CD8-positive, alpha-beta memory T cell (primary cell): ENCODE measurements at places on chromosomes 1 and 21.

DNA sequence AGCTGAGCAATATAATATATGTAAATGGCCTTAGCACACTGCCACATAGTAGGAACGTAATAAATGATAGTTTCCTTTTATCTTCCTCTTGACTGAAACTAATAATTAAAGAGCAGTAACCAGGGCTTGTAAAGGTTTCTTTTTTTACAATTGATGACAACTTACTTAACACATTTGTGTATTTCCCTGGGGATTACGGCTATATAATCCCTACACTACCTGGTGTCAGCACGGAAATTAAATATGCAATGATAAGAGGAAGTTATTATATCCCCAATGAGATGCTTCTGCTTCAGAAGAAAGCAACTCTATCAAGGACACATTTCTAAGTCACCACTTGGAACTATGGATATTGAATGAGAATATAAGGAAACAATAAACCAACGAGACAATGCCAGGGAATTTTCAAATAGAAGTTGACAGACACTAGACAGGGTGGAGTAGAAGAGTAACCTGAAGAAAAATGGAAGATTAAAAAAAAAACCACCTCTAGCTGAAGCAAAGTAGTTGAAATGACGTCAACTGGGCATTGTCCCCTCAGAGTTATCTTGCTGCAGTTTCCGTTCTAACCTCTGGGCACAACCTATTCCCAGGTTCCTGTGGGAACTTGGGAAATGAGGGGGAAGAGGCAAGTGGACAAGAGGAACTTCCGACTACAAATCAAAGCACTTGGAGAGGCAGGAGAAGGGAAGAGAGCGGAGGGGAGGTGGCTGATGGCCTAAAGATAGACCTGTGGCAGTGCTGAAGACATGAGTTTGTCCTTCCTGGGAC lies 66.5 kb downstream of the PLPP3 start:
- H3K27ac ChIP-seq, result no peak overlapping the region
- H3K36me3 ChIP-seq, result no peaks in the 10 kb centered on the region
- DNase-seq, result no peak
- H3K4me3 ChIP-seq, result no peak overlapping the region
- H3K4me1 ChIP-seq, result no peaks in the 10 kb centered on the region

GRCh38 chr1:155859234-155859829 lies at the start of gene SYT11:
Gene SYT11 (plus strand): TSS chr1:155859567. CDS start chr1:155859762, 195 bp downstream.
- no peaks in the 10 kb centered on the region for H3K27me3 ChIP-seq
- peak; percentile 91 for DNase-seq
- H3K4me3 ChIP-seq, result peak within 1 kb of the TSS; percentile 77
- peaks cover 41% of the 10 kb centered on the region for H3K4me1 ChIP-seq

DNA sequence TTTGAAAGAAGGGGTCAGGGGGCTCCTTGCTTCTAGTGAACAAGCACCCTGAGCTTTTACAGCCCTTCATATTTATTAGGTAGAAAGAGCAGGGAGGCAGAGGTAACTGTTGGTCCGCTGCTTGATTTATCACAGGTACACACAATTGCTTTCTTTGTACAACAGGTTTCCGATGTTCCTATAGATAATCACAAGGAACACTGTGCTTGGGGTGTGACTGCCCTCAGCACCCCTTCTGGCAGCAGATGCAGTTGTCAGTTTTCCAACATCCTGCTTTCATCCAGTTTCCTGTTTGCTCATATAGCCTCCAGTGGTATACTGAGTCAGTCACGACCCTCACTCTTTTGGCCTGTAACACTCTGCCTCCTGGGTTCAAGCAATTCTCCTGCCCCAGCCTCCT lies 40.6 kb downstream of the SCP2 start:
- DNase-seq, result no peak
- no peaks in the 10 kb centered on the region for H3K4me1 ChIP-seq
- H3K36me3 ChIP-seq, result no peaks in the 10 kb centered on the region
- no peak overlapping the region for H3K27ac ChIP-seq

GRCh38 chr1:160049101-160049500 lies 17.3 kb upstream of the PIGM start:
- H3K27ac ChIP-seq, result no peak overlapping the region
- no peak overlapping the region for H3K4me3 ChIP-seq
- H3K36me3 ChIP-seq, result no peaks in the 10 kb centered on the region
- peaks cover 10% of the 10 kb centered on the region for H3K4me1 ChIP-seq
- H3K27me3 ChIP-seq, result peaks cover 7% of the 10 kb centered on the region
- DNase-seq, result no peak

GRCh38 chr1:169100208-169100607 lies 6.3 kb upstream of the ATP1B1 start:
- H3K27me3 ChIP-seq, result no peaks in the 10 kb centered on the region
- H3K36me3 ChIP-seq, result no peaks in the 10 kb centered on the region
- DNase-seq, result no peak
- H3K4me3 ChIP-seq, result no peak overlapping the region
